ENCODE measurements at places on chromosomes 16 and 17. TPM values are rescaled to one million over a fixed set of nuclear protein-coding genes. Genes with fewer than 3 reads are reported as not detected.

TMUB2 gene
- total RNA-seq, result 39.7 TPM

ARL5C gene
- not detected for total RNA-seq

C17orf113 gene
- 0.96 TPM for total RNA-seq

AIPL1 gene
- not detected for total RNA-seq

PYDC1 gene
- total RNA-seq, result not detected

FKBP10 gene
- 140 TPM for total RNA-seq

ZG16 gene
- not detected for total RNA-seq

GINS2 gene
- total RNA-seq, result 0.71 TPM

HP gene
- 19.4 TPM for total RNA-seq

MEOX1 gene
- 32.9 TPM for total RNA-seq

GRCh38 chr16:50224286-50224685, 42.1 kb upstream of the ADCY7 start:
- H3K27ac ChIP-seq, result no peak overlapping the region
- no peaks in the 10 kb centered on the region for H3K27me3 ChIP-seq
- no peaks in the 10 kb centered on the region for H3K4me1 ChIP-seq
- no peak overlapping the region for H3K4me3 ChIP-seq
- peaks cover 11% of the 10 kb centered on the region for H3K36me3 ChIP-seq
- no peak for DNase-seq

DNA sequence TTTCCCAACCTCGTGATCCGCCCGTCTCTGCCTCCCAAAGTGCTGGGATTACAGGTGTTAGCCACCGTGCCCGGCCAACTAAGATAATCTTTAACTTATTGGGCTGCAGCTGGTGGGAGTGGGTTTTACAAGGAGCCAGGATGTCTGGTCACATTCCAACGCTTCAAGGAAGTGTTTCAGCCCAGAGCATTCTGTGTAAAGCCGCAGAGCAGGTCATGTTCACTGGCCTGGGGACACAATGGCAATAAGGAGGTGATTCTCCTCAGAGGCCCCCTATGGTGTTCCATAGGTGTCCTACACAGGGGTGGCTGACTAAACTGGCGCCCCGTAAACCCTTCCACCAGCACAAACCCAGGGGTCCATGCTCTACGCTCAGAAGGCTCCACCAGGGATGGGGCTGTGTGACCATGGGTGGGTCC, 1.2 kb downstream of the QPRT start:
- no peak overlapping the region for H3K4me3 ChIP-seq
- H3K36me3 ChIP-seq, result no peaks in the 10 kb centered on the region
- DNase-seq, result no peak
- no peaks in the 10 kb centered on the region for H3K4me1 ChIP-seq
- no peak overlapping the region for H3K27ac ChIP-seq

DNA sequence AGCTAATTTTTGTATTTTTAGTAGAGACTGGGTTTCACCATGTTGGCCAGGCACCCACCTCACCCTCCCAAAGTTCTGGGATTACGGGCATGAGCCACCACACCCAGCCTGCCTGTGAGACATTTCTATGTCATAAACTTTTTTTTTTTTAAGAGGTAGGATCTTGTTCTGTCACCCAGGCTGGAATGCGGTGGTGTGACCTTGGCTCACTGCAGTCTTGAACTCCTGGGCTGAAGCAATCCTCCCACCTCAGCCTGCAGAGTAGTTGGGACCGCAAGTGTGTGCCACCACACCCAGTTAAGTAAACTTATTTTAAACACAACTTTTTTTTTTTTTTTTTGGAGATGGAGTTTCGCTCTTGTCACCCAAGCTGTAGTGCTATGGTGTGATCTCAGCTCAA, 47.2 kb downstream of the SCNN1G start:
- no peak overlapping the region for H3K4me3 ChIP-seq
- no peaks in the 10 kb centered on the region for H3K27me3 ChIP-seq
- no peak overlapping the region for H3K27ac ChIP-seq
- DNase-seq, result no peak

- no peaks in the 10 kb centered on the region for H3K36me3 ChIP-seq
- H3K27me3 ChIP-seq, result no peaks in the 10 kb centered on the region
- no peak for DNase-seq
- H3K4me1 ChIP-seq, result no peaks in the 10 kb centered on the region
Measured at GRCh38 chr16:8577678-8578304, 12.5 kb downstream of the TMEM114 start.

- H3K4me3 ChIP-seq, result no peak overlapping the region
- DNase-seq, result no peak
- H3K27me3 ChIP-seq, result no peaks in the 10 kb centered on the region
- H3K27ac ChIP-seq, result no peak overlapping the region
- H3K4me1 ChIP-seq, result no peaks in the 10 kb centered on the region
Measured at GRCh38 chr17:60455378-60455777, 33.1 kb downstream of the CHCT1 start.

DNA sequence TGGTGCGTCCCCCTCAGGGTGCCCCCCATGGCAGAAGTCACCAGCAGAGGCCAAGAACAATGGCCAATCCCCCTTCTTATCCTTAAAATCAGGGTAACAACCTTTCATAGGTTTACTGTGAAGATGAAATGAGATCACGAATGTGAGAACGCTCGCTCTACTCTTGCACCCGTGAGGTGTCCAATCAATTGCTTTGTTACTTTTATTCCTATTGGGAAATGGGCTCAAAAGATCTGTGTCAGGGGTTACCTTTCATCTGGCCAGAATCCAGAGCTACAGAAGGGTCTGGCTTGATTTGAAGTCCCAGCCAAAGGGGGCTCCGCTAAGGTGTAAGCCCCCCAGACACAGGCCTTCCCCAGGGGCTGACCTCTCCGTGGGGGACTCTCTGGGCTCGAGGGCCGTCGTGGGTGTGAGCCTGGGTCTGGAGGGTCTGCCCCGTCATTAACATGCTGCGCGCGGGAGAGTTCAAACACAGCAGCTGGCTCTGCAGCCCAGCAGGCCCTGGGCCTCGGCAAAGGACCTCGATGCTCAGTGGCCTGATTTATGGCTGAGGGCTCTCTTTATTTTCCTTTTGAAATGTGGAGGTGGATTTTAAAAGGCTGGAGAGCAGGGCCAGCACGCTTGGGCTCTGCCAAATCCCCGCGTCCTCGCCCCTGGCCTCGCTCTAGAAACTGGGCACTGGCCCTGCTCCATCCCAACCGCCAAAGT, 10.4 kb downstream of the ABR start:
- H3K27ac ChIP-seq, result no peak overlapping the region
- no peaks in the 10 kb centered on the region for H3K4me1 ChIP-seq
- no peaks in the 10 kb centered on the region for H3K36me3 ChIP-seq
- no peak for DNase-seq

GRCh38 chr16:87252269-87252970, 64.8 kb downstream of the C16orf95 start:
- no peaks in the 10 kb centered on the region for H3K36me3 ChIP-seq
- no peak overlapping the region for H3K4me3 ChIP-seq
- no peaks in the 10 kb centered on the region for H3K27me3 ChIP-seq
- H3K4me1 ChIP-seq, result no peaks in the 10 kb centered on the region
- H3K27ac ChIP-seq, result no peak overlapping the region
- no peak for DNase-seq

- H3K36me3 ChIP-seq, result no peaks in the 10 kb centered on the region
- no peak overlapping the region for H3K4me3 ChIP-seq
- peaks cover 3% of the 10 kb centered on the region for H3K4me1 ChIP-seq
- H3K27ac ChIP-seq, result no peak overlapping the region
- H3K27me3 ChIP-seq, result no peaks in the 10 kb centered on the region
Measured at GRCh38 chr17:79029327-79030009, 5.5 kb downstream of the C1QTNF1 start.

GRCh38 chr17:77147357-77147801, 6.6 kb downstream of the SEC14L1 start:
- no peak for DNase-seq
- H3K27me3 ChIP-seq, result no peaks in the 10 kb centered on the region
- peaks cover 4% of the 10 kb centered on the region for H3K36me3 ChIP-seq
- no peak overlapping the region for H3K27ac ChIP-seq

GRCh38 chr16:70257391-70257790, 5.7 kb upstream of the EXOSC6 start:
- H3K4me1 ChIP-seq, result no peaks in the 10 kb centered on the region
- no peak overlapping the region for H3K4me3 ChIP-seq
- no peaks in the 10 kb centered on the region for H3K27me3 ChIP-seq
- peaks cover 34% of the 10 kb centered on the region for H3K36me3 ChIP-seq
- no peak for DNase-seq

DNA sequence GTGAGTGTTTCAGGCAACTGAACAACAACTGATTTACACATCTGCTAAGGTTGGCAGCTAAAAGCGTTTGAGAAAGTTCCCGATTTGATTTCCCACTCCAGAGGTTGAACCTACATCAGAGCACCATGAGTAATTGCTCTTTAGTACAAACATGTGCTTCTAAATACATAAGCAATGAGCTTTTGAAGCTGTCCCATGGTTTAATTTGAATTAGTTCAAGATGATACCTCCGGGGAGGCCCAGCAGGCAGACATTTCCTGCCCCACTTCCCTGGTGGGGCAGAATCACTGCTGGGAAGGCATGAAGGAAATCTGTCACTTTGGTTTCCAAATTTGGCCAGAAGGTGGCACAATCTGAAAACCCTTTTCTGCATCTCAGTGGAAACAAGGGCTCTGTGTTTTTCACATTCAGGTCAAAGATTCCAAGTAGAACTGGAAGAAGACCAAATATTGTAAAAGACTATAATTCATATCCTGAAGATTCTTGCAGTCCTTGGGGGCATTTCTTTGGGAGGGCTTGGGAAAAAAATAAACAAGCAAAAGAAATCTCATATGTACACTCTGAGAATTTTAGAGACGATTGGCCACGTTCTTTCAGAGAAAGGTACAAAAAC, 176.2 kb upstream of the FAM20A start:
- peak; percentile 47 for DNase-seq
- H3K27me3 ChIP-seq, result no peaks in the 10 kb centered on the region
- no peaks in the 10 kb centered on the region for H3K36me3 ChIP-seq
- no peak overlapping the region for H3K4me3 ChIP-seq
- H3K4me1 ChIP-seq, result no peaks in the 10 kb centered on the region

DNA sequence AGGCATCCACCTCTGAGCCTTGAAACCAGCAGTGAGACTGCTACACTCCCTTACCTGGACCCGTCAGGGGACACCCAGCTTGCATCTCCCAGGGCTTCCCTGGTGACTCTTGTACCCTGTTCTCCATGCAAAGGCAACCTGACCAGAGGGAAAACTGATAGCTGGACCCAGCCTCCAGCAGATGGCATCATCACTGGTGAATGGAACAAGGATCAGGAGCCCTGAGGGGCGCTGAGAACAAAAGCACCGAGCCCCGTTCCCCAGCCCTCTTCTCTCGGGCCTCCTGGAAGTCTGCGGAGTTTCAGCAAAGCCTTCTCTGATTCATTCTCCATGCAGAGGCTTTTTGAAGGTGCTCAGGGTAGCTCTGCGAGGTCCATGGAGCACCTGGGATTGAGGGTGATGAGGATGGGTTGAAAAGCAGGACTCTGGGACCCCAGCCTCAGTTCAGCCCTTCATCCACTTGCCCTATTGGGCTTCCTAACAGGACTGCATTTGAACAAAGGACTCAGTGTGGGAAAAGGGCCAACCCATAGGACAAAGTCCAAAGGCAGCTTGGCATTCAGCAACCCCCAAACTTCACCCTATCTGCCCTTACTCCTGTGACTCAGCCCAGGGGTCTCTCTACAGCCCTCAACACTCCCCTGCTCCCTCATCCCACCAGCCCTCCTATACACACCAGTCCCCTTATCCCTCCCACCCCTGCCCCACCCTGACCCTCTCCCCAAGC, 45.0 kb upstream of the LHX1 start:
- H3K27me3 ChIP-seq, result no peaks in the 10 kb centered on the region
- H3K36me3 ChIP-seq, result no peaks in the 10 kb centered on the region
- no peak for DNase-seq
- no peak overlapping the region for H3K4me3 ChIP-seq
- H3K27ac ChIP-seq, result no peak overlapping the region
- H3K4me1 ChIP-seq, result no peaks in the 10 kb centered on the region

GRCh38 chr16:74315059-74315458, 18.4 kb downstream of the PSMD7 start:
- H3K27ac ChIP-seq, result no peak overlapping the region
- no peaks in the 10 kb centered on the region for H3K36me3 ChIP-seq
- H3K27me3 ChIP-seq, result no peaks in the 10 kb centered on the region
- no peaks in the 10 kb centered on the region for H3K4me1 ChIP-seq
- no peak for DNase-seq
- no peak overlapping the region for H3K4me3 ChIP-seq

GRCh38 chr17:61383689-61384201, 15.9 kb upstream of the TBX2 start:
- no peaks in the 10 kb centered on the region for H3K36me3 ChIP-seq
- no peak overlapping the region for H3K4me3 ChIP-seq
- no peak overlapping the region for H3K27ac ChIP-seq
- no peaks in the 10 kb centered on the region for H3K4me1 ChIP-seq
- no peaks in the 10 kb centered on the region for H3K27me3 ChIP-seq

DNA sequence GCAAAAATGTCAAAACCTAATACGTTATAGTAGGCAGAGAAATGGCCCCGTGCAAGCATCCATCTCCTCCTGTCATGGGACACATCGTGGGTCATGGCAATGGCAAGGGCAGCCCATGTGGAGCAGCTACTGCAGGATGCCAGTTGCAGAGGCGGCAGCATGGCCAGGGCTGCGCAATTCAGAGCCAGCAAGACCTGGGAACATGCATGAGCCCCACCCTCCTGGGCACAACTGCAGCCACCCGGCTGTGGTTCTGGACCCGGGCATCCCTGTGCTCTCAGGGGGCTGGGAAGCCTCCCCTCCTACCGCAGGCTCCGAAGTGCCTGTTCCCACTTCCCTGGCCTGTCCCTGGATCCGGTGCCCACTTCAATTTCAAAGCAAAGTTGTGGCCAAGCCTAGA, 203.6 kb downstream of the CPPED1 start:
- no peak for DNase-seq
- H3K4me3 ChIP-seq, result no peak overlapping the region
- H3K27ac ChIP-seq, result no peak overlapping the region
- no peaks in the 10 kb centered on the region for H3K4me1 ChIP-seq
- H3K36me3 ChIP-seq, result no peaks in the 10 kb centered on the region

GRCh38 chr16:19860166-19861041, 24.2 kb downstream of the GPRC5B start:
- H3K27me3 ChIP-seq, result no peaks in the 10 kb centered on the region
- no peaks in the 10 kb centered on the region for H3K36me3 ChIP-seq
- no peaks in the 10 kb centered on the region for H3K4me1 ChIP-seq
- no peak overlapping the region for H3K4me3 ChIP-seq
- H3K27ac ChIP-seq, result no peak overlapping the region

- DNase-seq, result no peak
- no peak overlapping the region for H3K27ac ChIP-seq
- H3K27me3 ChIP-seq, result no peaks in the 10 kb centered on the region
- no peaks in the 10 kb centered on the region for H3K36me3 ChIP-seq
- no peaks in the 10 kb centered on the region for H3K4me1 ChIP-seq
- H3K4me3 ChIP-seq, result no peak overlapping the region
Measured at GRCh38 chr17:70564006-70564620, 394.8 kb downstream of the KCNJ2 start.

DNA sequence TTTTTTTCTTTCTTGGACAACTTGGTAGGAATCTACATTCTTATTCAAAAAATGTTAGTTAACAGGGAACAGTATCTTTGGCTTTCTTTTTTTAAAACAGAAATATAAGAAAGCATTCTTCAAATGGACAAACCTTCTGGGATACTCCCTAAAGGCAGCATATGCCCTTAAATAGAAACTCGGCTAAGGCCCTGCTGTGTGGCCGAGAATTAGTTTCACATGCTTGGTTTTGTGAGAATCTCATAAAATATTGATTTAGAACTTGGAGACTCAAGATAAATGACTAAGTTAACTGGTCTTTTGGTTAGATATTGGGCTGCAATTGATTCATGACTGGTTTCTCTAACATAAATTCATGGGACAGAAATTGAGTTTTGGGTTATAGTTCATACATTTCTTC, 359.9 kb upstream of the XYLT1 start:
- H3K36me3 ChIP-seq, result no peaks in the 10 kb centered on the region
- H3K4me3 ChIP-seq, result no peak overlapping the region
- no peak for DNase-seq
- H3K27ac ChIP-seq, result no peak overlapping the region
- H3K4me1 ChIP-seq, result no peaks in the 10 kb centered on the region
- H3K27me3 ChIP-seq, result no peaks in the 10 kb centered on the region
